NCI-H526 treated with DMSO at 0.1 percent for 48 hours (cell line): ENCODE measurements at places on chromosomes 7 and 10.

- DNase-seq, result no peak
Observed at GRCh38 chr7:54632696-54633095, 90.5 kb downstream of the VSTM2A start.

DNA sequence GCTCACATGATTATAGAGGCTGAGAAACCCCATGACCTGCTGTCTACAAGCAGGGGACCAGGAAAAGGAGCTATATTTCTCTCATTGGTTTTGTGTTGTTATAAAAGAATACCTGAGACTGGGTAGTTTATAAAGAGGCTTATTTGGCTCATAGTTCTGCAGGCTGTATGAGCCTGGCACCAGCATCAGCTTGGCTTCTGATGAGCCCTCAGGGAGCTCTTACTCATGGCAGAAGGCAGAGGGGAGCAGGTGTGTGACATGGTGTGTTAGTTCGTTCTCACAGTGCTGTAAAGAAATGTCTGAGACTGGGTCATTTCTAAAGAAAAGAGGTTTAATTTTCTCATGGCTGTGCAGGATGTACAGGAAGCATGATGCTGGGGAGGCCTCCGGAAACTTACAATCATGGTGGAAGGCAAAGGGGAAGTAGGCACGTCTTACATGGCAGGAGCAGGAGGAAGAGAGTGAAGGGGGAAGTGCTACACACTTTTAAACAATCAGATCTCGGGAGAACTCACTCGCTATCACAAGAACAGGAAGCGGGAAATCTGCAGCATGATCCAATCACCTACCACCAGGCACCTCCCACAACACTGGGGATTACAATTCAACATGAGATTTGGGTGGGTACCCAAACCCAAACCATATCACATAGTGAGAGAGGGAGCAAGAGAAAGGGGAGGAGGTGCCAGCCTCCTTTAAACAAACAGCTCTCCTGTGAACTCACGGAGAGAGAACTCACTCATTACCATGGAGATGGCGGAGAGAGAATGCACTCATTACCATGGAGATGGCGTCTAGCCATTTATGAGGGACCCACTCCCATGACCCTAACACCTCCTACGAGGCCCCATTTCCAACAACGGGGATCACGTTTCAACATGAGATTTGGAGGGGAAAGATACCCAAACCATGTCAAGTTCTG lies 133.4 kb downstream of the JCAD start:
- DNase-seq, result no peak

DNA sequence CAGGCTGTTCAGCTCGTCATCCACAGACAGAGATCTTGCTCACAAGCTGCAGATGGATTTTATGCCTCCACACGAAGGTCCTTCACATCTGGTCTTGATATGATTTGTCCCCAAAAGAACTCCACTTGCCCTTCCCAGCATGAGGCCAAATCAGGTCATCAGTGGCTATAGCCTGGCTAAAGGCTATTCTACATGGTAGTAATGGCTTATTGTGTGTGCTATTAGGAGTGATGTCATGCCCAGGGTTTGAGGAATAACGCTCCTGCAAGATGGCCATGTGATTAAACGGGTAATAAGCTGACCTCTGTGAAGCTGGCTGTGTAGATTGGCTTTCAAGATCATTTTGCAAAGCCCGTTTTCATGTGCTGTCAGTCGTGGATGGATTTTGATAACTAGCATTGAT lies 313.8 kb downstream of the FRMD4A start:
- no peak for DNase-seq

DNA sequence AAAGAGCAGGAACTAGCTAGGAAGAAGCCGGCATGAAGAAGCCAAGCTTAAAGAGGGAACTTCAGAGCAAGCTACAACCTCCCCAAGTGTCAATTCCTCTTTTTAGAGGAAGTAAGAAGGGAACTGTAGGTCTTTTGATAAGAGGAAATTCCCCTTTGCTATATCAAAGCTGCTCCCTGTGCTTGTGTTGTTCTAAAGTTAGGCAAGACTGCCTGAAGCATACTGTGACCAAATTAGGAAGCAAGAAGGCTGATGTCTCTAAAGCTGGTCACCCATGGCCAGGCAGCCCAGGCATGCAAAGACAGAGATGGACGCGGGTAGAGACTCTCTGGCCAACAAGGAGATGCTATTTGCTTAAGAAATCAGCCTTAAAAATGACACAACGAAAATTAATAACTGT lies 87.9 kb downstream of the RNF216 start:
- no peak for DNase-seq

- DNase-seq, result no peak
Observed at GRCh38 chr10:2731940-2732339, 335.4 kb upstream of the PFKP start.

GRCh38 chr7:30612658-30613265 lies 18.1 kb downstream of the GARS1 start:
- no peak for DNase-seq
